ENCODE measurements at places on chromosomes 3 and 15. TPM values are rescaled to one million over a fixed set of nuclear protein-coding genes. Genes with fewer than 3 reads are reported as not detected.

DNA sequence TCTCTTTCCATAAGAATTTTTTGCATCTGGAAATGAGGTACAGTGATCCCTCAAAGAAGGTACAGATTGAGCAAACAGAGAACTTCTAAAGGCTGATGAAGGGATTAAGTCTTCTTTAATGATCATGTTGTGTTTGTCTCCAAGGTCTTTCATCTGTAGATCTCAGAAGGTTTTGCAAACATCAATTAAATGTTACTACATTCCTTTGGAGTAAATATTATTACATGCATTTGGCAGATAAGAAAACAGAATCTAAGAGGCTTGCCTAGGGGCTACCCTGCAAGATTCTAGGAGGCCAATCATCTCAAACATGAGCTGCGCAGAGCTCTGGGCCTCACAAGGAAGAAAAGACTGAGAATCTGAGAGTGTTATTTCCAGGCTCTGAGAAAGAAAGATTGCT is 70.9 kb upstream of the LPP start:
- no peak for DNase-seq

- no peak for DNase-seq
Observed at GRCh38 chr3:55725681-55726500, 238.8 kb upstream of the WNT5A start.

DNA sequence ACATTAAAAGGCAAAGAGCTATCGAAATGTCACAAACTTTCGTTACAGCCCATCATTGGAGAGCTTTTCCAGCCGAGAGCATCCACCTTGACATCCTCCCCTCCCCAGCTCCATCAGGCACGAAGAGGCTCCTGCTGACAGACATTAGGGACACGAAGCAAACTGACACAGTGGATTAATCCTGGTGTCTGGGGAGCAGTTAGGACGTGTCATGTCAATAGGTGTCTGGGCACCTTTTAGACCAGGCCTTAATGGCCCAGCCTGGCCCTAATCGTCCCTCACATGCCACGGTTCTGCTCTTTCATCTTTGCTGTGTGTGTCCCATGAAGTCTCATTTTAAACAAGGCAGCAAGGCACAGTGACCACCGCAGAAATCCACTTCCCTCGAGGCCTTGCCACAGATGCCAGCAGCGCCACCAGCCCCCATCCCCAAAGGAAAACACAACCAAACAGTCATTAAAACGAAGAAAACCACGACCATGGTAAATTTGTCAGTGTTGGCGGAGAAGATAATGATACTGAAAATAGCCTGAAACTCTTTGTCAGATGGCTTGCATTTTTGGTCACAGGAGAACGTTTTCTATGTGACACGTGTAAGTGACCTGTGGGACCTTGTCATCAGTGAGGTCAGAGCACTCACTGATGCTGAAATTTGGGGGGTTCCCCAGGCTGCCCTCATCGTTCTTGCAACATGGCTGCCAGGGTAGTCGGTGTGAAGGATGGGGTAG is 16.3 kb upstream of the PCSK6 start:
- DNase-seq, result no peak

DNA sequence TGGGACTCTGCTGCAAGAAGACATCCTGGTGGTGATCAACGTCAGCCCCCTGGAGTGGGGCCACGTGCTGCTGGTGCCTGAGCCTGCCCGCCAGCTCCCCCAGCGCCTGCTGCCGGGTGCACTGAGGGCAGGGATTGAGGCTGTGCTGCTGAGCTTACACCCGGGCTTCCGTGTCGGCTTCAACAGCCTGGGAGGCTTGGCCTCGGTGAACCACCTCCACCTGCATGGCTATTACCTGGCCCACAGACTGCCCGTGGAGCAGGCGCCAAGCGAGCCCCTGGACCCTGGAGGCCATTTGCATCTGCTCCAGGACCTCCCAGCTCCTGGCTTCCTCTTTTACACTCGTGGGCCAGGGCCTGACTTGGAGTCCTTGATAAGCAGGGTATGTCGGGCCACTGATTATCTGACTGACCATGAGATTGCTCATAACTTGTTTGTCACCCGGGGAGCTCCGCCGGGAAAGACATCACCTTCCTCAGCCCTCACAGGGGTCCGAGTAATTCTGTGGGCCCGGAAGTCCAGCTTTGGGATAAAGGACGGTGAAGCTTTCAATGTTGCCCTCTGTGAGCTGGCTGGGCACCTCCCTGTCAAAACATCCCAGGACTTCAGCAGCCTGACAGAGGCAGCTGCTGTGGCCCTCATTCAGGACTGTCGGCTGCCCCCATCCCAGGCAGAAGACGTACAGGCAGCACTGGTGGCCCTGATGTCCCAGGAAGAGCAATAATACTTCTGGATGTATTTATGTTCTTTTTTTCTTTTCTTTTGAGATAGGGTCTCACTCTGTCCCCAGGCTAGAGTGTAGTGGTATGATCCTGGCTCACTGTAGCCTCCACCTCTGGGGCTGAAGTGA is 7.6 kb downstream of the GDPGP1 start:
- DNase-seq, result no peak

The LRRIQ4 gene
- not detected for total RNA-seq

- DNase-seq, result no peak
Observed at GRCh38 chr3:56688191-56688590, 5.1 kb upstream of the TASOR start.

GRCh38 chr15:39488961-39489360 is 91.9 kb upstream of the THBS1 start:
- DNase-seq, result no peak

All from GM23248 (cell line).